ENCODE measurements at places on chromosomes 6 and 20.
A peak's percentile ranks its signal among the peaks of the same experiment; 100 is the strongest.

DNA sequence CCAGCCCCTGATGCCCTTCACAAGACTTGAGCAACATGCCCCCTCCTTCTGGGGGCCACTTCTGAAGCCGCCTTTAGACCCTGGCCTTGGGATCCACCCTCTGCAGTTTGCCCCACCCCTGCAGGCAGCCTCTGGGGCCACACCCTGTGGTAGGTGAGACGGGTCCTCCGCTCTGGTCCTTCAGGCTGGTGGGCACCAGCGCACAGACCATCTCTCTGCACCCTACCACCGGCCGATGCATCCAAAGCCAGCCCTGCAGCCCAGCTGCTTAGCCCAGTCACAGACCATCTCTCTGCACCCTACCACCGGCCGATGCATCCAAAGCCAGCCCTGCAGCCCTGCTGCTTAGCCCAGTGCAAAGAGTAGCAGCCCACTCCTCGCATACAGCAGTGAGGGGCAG, 159.3 kb upstream of the ECI2 start:
- DNase-seq, result no peak

DNA sequence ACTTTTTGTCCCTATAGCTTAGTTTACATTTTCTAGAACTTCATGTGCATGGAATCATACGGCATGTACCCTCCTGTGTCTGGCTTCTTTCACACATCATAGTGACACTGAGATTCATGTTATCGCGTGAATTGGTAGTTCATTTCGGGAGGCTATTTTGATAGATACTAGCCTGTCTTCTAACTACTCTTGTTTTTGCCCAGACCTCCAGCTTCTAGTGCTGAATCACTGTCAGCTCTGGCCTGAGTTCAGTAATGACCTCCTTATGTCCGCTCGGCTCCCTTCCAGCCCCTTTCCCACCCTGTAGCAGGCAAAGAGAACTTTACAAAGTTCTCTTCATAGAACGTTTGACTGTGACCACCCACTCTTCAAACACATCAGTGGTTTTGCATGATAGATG, 14.1 kb downstream of the MYBL2 start:
- peak; percentile 58 for DNase-seq

- DNase-seq, result no peak
Observed at GRCh38 chr6:73640179-73640750, 13.5 kb downstream of the SLC17A5 start.

GRCh38 chr20:11888648-11889047, 29.0 kb upstream of the BTBD3 start:
- DNase-seq, result no peak

DNA sequence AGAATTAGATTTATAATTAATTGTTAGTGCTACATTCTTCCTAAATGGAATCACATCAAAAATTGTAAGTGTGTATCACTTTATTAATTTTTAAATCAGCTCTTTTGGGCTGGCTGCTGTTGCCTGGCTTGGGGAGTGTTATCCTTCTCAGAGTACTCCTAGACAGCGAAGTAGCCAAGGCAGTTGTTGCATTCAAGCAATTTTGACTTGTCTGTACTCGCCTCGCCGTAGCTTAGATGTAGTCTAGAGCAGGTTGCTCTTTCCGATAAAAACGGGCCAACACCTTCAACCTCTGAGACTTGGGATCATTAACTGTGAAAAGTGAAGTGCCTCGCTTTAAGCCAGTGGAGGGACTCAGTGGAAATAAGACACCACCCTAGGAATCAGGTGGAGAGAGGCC, 151.3 kb downstream of the FARS2 start:
- no peak for DNase-seq

DNA sequence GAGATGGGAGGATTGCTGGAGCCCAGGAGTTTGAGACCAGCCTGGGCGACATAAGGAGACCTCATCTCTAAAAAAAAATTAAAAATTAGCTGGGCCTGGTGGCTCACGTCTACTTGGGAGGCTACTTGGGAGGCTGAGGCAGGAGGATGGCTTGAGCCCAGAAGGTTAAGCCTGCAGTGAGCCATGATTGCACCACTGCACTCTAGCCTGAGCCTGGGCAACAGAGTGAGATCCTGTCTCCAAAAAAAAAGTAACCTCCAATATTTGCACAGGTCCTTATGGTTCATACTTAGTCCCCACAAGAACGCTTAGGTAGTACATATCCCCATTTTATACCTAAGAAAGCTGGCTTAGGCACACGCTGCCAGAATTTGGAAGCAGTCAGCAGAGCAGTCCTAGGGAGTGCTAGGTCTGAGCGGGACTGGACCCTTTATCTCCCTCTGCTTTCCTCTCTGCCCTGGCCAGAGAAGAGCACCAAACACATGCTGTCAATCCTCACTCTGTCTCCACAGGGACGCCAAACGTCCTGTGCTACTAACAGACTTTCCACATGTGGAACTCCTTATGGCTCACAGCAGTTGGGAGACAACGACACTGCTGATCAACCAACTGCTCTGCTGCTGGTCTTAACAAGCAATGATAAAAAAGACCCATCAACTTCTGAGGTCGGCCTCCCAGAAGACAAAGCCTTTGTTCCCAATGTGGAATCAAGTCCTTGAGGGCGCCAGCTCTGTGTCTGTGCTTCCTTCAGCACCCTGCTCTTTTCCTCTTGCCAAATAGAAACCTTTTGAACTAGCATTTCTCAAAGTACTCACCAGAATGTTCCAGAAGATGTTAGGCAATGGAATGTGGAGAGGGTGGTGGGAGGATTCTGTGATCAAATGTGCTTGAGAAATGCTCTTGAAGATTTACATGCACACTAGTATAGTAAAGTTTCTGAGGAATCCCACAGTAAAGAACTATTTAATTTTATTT, 226.3 kb upstream of the DTNBP1 start:
- no peak for DNase-seq

Measured in AG08395 (cell line).